ENCODE measurements at places on chromosomes 11 and 22. TPM values are rescaled to one million over a fixed set of nuclear protein-coding genes. Genes with fewer than 3 reads are reported as not detected.

GRCh38 chr11:106474274-106474673, 396.8 kb downstream of the AASDHPPT start:
- DNase-seq: no peak

GRCh38 chr11:116851626-116852025, 14.2 kb upstream of the APOA1 start:
- no peak for DNase-seq

GRCh38 chr11:26078231-26078821, 253.6 kb upstream of the ANO3 start:
- DNase-seq: no peak

DNA sequence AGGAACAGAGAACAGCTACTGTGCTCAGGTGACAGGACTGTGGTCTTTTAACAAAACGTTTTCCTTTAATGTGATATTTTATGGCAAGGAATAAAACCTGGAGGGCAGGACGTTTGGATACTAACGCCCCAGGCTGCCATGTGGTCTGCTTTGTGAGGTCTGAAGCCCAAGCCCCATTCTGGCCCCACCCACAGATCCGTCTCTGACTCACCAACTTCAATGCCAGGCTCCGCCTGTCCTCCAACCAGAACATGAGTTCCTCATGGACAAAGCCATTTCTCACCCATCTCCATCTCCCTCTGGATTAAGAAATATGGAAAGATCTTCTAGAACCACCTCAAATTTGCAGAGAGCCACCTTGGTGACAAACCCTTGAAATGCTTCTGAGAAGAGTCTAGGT, 148.8 kb downstream of the CRYBB2 start:
- DNase-seq: no peak

- no peak for DNase-seq
These were observed 8.9 kb upstream of the EHD1 start for GRCh38 chr11:64887234-64887756.

SLC22A25 gene
- total RNA-seq: not detected

GRCh38 chr11:73532310-73532709, 65.6 kb downstream of the FAM168A start:
- no peak for DNase-seq

CD248 gene
- total RNA-seq: 2.8 TPM

- no peak for DNase-seq
These were observed 34.7 kb downstream of the PRR14L start for GRCh38 chr22:31715147-31715778.

- DNase-seq: no peak
These were observed 1.6 kb downstream of the PDXP start for GRCh38 chr22:37659897-37660708.

GRCh38 chr11:66869567-66869870, 12.7 kb downstream of the LRFN4 start:
- no peak for DNase-seq

GRCh38 chr11:104668797-104669463, 229.3 kb downstream of the CASP12 start:
- no peak for DNase-seq

GRCh38 chr11:86230179-86230804, 14.3 kb upstream of the EED start:
- DNase-seq: no peak

MFRP gene
- not detected for total RNA-seq

GRCh38 chr11:57240007-57240406, 3.0 kb upstream of the APLNR start:
- DNase-seq: no peak

GRCh38 chr22:44839061-44839460, 86.7 kb downstream of the ARHGAP8 start:
- no peak for DNase-seq

DNA sequence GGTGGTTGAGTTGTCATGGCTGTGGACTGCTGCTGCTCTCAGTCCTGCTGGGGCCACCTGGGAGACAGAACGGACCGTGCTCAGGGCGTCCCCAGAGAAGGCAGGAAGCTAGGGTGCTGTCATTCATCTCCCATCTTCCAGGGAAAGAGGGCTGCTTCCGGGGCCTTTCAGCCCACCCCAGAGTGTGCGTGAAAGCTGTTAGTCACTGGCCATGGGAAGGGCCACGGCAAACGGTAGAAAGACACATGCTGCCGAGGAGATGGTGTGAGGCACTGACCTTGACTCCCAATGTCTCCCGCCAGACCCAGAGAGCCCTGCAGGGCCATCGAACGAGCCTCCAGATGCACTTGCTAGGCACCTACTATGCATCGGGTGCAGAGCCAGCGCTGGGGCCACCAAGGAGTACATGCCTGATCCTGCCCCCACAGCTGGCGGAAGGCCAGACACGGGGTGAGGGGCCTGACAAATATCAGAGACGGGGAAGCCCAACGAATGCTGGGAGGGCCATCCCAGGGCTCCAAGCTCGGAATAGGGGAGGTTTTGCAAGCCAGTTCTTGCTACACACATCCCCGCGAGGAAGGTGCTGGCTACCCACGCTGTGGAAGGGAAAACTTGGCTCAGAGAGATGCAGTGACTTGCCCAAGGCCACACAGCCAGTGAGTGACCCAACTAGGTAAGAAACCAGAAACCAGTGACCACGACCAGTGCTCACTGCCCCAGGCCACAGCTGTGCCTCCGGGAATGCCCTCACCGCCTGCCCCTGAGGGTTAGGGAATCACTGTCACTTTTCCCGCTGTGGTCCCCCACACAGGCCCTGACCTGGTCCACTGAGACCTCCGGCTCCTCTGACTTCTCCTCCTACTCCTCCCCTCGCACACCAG, 10.1 kb downstream of the RAC2 start:
- DNase-seq: no peak

DNA sequence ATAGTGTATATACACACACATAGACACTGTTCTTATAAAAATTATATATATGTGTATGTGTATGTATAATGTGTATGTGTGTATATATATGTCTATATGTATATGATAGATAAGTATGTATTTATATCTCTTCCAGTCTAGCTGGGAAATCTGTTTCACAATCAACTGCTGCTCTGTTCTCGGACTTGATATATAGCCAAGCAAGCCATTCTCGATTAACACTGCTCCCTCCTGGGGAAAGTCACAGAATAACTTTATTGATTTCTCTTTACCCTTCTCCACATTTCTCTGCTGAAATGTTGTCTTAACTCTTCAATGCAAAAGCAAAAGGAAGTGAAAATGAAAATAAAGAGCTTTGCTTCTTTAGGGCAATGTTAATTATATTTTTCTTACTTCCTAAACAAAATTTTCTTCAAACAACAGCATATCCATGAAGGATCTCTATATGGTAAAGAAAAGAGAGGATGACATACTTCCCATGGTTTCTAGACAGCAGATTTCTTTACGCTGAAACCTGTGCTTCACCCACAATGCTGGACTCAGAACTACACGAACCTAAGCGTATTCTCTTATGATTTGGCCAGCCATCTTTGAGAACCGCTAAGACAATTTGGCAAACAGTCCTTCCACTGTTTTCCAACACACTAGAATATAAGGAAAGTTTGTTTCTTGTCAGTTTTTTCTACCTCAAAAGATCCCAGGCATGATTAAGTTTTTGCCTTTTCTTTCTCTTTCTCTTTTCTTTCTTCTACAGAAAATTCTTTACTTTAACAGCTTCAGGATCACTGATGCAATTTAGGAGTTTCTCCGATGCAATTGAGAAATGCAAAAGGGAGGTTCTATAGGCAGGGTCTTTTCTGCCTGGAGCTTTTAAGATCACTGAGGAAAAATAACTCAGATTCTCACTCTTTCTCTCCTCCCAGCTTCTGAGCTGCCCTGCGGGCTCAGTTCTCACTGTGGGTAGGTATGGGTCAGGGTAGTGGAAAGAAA, 1.9 kb downstream of the BLID start:
- no peak for DNase-seq

- no peak for DNase-seq
These were observed 2.1 kb upstream of the KIAA0930 start for GRCh38 chr22:45242778-45243191.

DNA sequence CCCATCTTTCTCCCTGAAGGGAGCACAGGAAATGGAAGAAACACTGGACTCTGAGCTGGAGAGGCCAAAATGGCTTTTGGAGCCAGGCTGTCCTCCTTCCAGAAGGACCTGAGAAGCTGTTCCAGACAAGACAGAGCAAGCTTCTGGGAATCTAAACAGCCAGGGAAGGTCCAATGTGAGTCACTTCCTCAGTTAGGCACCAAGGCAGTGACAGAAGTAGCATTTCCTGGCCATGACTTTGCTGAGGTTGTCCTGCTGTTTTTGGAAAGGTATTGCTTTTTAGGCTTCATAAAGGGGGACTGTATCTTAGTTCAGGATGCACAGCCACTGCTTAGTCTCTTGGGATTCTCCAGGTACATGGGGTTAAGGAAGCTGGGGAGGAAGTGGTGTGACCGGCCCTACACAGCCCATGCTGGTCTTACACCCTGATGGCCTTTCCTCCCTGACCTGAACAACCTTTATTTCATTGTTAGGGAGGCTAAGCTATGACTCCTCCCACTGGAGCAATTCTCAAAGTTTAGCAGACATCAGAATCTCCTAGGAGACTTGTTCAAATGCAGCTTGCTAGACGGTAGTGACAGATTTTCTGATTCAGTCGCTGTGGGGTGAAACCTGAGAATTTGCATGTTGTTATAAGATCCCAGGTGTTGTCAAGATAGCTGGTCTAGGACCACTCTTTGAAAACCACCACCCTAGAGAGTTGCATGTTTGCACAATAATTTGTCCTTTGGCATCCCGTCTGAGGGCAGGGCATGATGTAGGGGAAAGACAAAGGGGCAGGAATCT, 6.8 kb upstream of the INSC start:
- no peak for DNase-seq

DNA sequence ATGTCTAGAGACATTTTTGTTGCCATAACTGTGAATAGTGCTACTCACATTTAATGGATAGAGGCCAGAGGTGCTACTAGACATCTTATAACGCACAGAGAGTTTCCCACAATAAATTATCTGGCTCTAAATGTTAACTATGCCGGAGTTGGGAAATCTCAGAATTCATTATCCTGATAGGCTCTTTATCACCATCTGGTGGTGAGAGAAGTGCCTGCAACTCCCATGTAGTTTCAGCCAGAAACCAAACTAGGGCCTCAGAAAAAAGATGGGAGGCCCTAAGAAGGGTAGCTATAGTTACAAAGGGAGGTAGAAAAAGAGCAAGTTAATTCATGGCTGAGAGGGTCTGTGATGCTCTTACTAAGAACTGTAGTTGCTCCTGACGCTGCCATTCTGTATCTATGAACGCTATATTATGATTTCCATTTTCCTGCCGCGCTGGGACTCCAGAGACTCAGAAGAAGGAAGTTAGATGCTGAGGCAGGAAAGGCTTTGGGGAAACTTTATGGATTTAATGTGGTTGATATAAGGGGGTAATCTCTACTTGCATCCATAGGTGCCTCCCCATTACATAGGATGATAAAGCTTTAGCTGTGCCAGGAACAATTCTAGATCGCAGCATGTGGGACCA, 22.9 kb upstream of the MRPL17 start:
- DNase-seq: no peak

KCNJ1 gene
- total RNA-seq: 3.1 TPM

DNA sequence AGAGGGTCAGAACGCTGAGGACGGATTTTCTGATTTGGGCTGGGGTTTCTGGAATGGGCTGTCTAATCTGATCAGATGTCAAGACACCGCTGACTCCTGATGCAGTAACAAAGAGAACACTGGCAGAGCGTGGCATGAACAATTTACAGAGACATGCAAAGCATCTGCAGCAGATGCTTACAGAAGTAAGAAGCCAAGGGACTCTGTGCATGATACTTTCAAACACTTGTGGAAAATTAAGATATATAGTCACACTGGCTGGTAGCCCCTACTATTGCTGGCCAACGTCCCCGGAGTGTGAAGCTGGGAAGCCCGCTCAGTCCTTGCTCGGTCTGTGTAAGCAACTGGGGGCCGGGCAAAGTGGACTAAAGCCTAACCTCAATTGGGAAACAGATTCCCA, 903.7 kb downstream of the BRD1 start:
- DNase-seq: no peak

- no peak for DNase-seq
These were observed 1.3 kb upstream of the SLC25A45 start for GRCh38 chr11:65383778-65384177.

GRCh38 chr11:5815534-5815933, 6.8 kb downstream of the OR52N2 start:
- no peak for DNase-seq

GRCh38 chr11:65386307-65387140, at the start of gene FRMD8:
Gene FRMD8, plus strand, starts transcription at chr11:65386637. Its CDS starts 400 bp downstream, at chr11:65387037.
- peak; percentile 92 for DNase-seq

DNA sequence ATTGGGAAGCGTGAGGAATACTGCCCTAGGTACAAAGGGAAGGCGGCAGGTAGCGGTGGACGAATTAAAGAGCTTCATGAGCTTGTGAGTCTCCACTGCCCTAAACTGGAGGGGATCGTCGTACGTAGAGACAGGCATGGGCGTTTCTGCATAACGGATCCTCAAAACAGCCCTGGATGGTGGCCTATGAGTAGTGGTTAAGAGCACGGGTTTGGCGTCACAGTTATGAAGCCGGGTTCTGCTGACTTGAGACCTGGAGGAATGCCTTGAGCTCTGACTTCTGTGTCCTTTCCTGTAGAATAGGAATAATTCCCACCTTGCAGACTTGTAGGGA, 335 bp downstream of the TMEM138 start:
- peak; percentile 8 for DNase-seq

GRCh38 chr22:29454276-29454675, 15.9 kb downstream of the RFPL1 start:
- DNase-seq: no peak

GRCh38 chr22:48811885-48812284, 1015.8 kb downstream of the BRD1 start:
- DNase-seq: no peak

GRCh38 chr11:126743628-126744027, 256.9 kb downstream of the KIRREL3 start:
- no peak for DNase-seq

DNA sequence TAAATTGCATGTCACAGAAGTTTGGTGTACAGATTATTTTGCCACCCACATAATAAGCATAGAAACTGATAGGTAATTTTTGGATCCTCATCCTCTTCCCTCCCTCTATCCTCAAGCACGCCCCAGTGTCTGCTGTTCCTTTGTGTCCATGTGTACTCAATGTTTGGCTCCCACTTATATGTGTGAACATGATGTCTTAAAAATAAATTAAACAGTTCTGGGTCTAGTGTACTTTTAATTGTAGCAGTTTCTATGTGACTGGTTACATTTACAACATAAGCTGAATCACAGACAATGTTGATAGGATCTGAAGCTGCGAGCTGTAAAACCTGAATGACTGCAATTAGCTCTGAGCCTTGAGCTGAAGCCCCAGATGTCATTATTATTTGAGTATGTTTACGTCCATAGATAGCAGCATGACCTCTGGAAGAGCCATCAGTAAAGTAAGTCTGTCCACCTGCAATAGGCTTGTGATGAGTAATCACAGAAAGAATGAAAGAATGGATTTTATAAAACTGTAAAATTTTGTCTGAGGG, 29.7 kb downstream of the OR10A6 start:
- no peak for DNase-seq

GRCh38 chr22:37077802-37078448, 26.4 kb downstream of the KCTD17 start:
- no peak for DNase-seq

VPREB1 gene
- not detected for total RNA-seq

GRCh38 chr22:32753591-32753990, 47.9 kb upstream of the TIMP3 start:
- DNase-seq: no peak

- no peak for DNase-seq
These were observed 12.1 kb downstream of the ELFN2 start for GRCh38 chr22:37415210-37415609.

ZNF214 gene
- 0.75 TPM for total RNA-seq

TRIM6 gene
- 0.26 TPM for total RNA-seq

- no peak for DNase-seq
These were observed 28.3 kb downstream of the ANO5 start for GRCh38 chr11:22221143-22221542.
